ENCODE measurements at places on chromosomes 2 and 18.

DNA sequence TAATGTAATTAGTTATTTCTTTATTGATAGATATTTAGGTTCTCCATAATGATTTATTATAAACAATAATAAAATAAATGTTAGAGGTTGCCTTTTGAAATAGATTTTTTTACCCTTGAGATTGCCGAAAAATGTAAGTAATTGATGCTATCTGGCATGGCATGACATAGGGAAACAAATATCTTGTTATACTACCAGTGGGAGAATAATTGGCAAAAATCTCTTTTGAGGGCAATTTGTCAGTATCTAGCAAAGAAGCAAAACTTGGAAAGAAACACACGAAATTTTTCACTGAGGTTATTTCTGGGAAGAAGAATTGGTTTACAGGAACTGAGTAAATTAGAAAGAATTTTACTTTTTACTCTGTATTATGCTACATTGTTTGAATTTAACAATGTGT, 547.2 kb upstream of the SETBP1 start:
- DNase-seq, result no peak

- no peak for DNase-seq
Observed at GRCh38 chr2:239200646-239201530, 199.9 kb downstream of the HDAC4 start.

DNA sequence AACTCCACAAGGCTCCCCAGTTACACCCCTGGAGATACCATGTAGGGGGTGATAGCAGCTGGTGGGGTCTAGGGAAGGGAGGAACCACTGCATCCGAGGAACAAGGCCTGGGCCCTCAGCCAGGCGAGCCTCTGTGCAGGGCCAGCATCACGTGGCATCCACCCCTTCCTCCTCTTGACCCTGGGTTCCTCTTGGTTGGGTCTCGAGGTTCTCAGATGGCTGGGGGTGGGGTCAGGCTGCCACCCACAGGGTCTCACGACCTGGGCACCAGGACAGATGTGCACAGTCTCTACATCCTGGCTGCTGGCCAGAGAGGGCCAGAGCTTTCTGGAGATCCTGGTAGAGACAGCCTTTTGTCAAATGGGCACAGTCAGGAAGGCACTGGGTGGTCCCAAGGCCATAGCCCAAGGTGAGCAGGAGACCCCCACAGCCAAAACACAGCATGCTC, 10.4 kb downstream of the HS6ST1 start:
- DNase-seq, result no peak

GRCh38 chr2:52145005-52145404, 1113.1 kb upstream of the NRXN1 start:
- DNase-seq, result no peak

DNA sequence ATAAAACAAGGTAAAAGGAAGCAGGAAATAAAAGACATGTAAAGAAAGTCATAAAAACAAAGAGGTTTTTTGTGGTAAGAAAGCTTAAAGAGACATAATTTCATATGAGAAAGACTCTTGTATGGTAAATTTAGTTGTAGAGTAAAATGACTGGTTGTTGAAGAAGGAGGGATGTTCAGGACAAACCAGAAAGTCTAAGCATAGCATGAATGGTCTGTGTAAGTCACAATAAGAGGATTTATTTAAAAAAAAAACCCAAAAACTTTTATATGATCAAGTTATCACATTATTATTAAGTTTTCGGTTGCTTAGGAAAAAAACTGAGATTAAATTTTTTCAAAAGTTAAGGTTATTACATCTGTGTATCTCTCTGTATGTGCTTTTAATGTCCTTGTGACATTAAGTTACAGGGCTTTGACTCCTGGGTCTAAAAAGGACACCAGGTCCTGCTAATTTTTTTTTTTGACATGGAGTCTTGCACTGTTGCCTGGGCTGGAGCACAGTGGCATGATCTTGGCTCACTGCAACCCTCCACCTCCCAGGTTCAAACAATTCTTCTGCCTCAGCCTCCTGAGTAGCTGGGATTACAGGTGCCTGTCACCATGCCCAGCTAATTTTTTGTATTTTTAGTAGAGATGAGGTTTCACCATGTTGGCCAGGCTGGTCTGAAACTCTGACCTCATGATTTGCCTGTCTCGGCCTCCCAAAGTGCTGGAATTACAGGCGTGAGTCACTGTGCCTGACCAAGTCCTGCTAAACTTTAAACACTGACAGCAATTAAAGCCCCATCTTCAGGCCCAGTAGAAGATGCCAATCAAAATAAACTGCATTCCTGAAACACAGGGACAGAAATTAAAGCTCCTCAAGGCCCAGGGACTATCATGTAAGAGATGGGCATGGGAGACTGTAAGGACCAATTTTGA, 14.2 kb upstream of the OXER1 start:
- no peak for DNase-seq

Data from NCI-H82 (cell line).